ENCODE measurements at places on chromosomes 12 and 14.
A peak's percentile ranks its signal among the peaks of the same experiment; 100 is the strongest.

DNA sequence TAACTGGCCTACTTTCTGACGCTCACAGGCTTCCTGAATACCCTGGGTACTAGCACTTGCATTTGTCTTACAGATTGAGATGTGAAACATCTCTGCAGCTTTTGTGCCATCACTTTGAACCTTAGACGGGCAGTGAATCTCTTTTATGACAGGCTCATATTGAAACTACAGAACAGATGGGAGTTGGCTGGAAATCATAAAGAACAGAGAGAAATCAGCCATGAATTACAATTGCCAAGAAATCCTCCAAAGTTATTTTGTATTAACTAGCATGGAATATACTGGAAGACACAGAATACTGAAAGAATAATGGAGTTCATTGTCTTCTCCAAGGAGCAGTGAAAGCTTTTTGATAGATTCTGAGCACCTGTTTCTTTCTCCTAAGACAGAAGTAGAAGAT is 32.7 kb downstream of the MYF5 start:
- DNase-seq, result no peak

GRCh38 chr12:58420503-58420902 is 479.1 kb downstream of the ATP23 start:
- DNase-seq, result peak; percentile 83

- no peak for DNase-seq
Measured at GRCh38 chr14:41783403-41783802, 176.7 kb downstream of the LRFN5 start.

- DNase-seq, result no peak
Measured at GRCh38 chr12:104746467-104747088, 211.5 kb downstream of the SLC41A2 start.

GRCh38 chr12:120394483-120395367 is 25.8 kb upstream of the MSI1 start:
- DNase-seq, result no peak

- DNase-seq, result no peak
Measured at GRCh38 chr14:37124614-37125013, 47.8 kb downstream of the SLC25A21 start.

- DNase-seq, result no peak
Measured at GRCh38 chr14:55297611-55298499, 26.6 kb downstream of the FBXO34 start.

DNA sequence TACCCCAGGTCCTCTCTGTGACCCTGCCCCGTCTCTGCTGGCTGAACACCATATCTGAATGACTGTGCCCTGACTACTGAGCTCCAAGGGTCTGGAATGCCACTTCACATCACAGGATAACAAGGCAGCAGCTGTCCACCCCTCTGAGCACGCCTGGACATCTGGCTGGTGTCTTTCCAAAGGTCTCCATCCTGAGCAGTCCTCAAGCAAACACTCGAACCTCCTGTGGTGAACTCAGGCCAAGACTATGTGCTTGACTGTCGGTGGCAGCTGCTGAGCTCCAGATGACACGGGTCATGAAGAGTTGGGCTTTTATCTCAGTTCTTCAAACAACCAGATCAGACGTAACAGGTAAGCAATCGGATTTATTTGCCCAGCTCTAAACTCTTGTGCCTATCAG is 117.2 kb upstream of the BCL2L14 start:
- no peak for DNase-seq

DNA sequence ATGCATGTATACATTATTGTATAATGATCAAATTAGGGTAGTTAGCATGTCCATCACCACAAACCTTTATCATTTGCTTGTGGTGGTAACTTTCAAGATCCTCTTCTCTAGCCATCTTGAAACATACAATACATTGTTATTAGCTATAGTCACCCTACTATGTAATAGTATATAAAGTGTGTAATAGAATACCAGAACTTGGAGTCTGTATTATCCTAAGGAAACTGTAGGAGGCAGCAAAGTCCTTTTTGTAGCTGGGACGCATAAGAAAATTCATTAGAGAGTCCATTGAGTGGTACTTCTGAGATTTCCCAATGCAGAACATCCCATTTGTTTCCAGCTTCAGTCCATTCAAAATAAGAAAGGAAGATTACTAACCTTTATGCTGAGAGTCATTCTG is 325.9 kb upstream of the LRFN5 start:
- no peak for DNase-seq

Measured in GM04504 (cell line).